ENCODE measurements at places on chromosomes 3 and 15.
A peak's percentile ranks its signal among the peaks of the same experiment; 100 is the strongest.

- H3K4me1 ChIP-seq = peaks cover 11% of the 10 kb centered on the region
- no peak for DNase-seq
- H3K27me3 ChIP-seq = no peaks in the 10 kb centered on the region
- H3K4me3 ChIP-seq = no peak overlapping the region
- no peaks in the 10 kb centered on the region for H3K36me3 ChIP-seq
- H3K27ac ChIP-seq = no peak overlapping the region
Measured at GRCh38 chr15:101108461-101108775, 143.4 kb downstream of the CHSY1 start.

DNA sequence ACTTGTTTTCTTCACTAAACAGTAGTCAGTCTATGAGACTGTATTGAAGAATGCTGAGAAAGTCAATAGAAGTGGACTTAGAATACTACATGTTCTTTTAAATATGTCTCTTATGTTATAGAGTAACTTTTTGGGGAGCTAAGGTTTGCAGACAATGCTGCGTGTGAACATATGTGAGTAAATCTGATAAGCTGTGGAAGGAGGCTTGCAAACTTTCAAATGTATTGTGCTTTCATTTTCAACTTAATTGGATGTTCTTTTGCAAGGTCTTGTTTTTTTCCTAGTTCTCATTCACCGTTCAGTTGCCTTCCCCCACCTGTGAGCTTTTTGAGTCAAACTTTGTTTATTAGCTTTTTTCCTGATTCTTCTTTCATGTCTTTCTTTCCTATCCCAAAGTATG, 176.2 kb downstream of the LPP start:
- H3K27ac ChIP-seq = no peak overlapping the region
- no peak for DNase-seq
- H3K27me3 ChIP-seq = no peaks in the 10 kb centered on the region
- H3K36me3 ChIP-seq = no peaks in the 10 kb centered on the region
- H3K4me1 ChIP-seq = no peaks in the 10 kb centered on the region
- H3K4me3 ChIP-seq = no peak overlapping the region

DNA sequence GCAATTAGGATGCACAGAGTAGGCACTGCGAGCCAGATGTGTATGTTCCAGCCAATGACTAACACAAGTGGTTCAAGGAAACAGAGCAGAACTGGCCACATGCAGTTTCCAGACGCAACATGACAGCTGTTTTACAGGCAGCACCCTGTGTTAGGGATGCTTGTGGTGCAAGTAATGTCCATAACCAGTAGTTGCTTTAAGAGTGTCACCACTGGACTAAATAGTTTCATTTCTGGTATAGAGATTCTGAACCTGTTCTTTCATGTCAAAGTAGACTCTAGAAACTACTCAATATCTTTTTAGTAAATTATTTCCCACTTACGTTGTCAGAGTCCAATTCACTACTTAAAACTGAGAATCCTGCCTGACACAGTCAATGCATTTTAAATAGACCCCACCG, 14.5 kb upstream of the LPP start:
- DNase-seq = no peak
- H3K27me3 ChIP-seq = no peaks in the 10 kb centered on the region
- no peak overlapping the region for H3K4me3 ChIP-seq

GRCh38 chr3:52458770-52459545, 3.6 kb downstream of the NISCH start:
- H3K36me3 ChIP-seq = peaks cover 30% of the 10 kb centered on the region
- no peak for DNase-seq
- H3K27ac ChIP-seq = no peak overlapping the region
- no peaks in the 10 kb centered on the region for H3K27me3 ChIP-seq
- no peak overlapping the region for H3K4me3 ChIP-seq

- H3K27me3 ChIP-seq = no peaks in the 10 kb centered on the region
- H3K4me1 ChIP-seq = no peaks in the 10 kb centered on the region
- no peaks in the 10 kb centered on the region for H3K36me3 ChIP-seq
- no peak overlapping the region for H3K27ac ChIP-seq
- no peak overlapping the region for H3K4me3 ChIP-seq
- no peak for DNase-seq
Measured at GRCh38 chr15:64105113-64105704, 9.4 kb downstream of the SNX1 start.

- no peak overlapping the region for H3K27ac ChIP-seq
- H3K4me1 ChIP-seq = no peaks in the 10 kb centered on the region
- H3K36me3 ChIP-seq = no peaks in the 10 kb centered on the region
- DNase-seq = no peak
- no peaks in the 10 kb centered on the region for H3K27me3 ChIP-seq
Measured at GRCh38 chr3:193573403-193574191, 18.9 kb upstream of the ATP13A4 start.

DNA sequence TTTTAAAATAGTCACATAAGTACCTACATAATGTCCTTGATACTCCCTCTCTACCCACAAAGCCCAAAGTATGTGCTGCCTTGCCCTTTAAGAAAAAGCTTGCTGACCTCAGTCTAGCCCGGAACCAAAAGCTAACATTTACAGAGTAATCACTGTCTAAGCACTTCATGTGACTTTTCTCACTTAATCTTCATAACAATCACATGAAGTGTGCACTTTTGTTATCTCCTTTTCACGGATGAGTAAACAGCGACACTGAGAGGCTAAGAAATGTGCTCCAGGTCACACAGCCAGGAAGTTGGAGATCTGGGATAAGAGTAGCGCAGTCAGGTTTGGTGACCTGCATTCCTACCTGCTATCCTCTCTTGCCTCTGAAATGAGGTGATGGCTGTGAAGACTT, 194.0 kb downstream of the ITPR1 start:
- H3K4me3 ChIP-seq = no peak overlapping the region
- H3K36me3 ChIP-seq = no peaks in the 10 kb centered on the region
- no peaks in the 10 kb centered on the region for H3K27me3 ChIP-seq

GRCh38 chr15:89851673-89852341, 37.2 kb upstream of the ANPEP start:
- H3K36me3 ChIP-seq = no peaks in the 10 kb centered on the region
- H3K27ac ChIP-seq = no peak overlapping the region
- H3K4me3 ChIP-seq = no peak overlapping the region
- no peaks in the 10 kb centered on the region for H3K4me1 ChIP-seq
- no peak for DNase-seq

- H3K27me3 ChIP-seq = no peaks in the 10 kb centered on the region
- H3K4me3 ChIP-seq = no peak overlapping the region
- H3K36me3 ChIP-seq = no peaks in the 10 kb centered on the region
- no peaks in the 10 kb centered on the region for H3K4me1 ChIP-seq
- DNase-seq = no peak
Measured at GRCh38 chr15:35958975-35959374, 413.0 kb upstream of the DPH6 start.

GRCh38 chr3:188814581-188814980, 357.2 kb upstream of the TPRG1 start:
- H3K27me3 ChIP-seq = no peaks in the 10 kb centered on the region
- H3K4me1 ChIP-seq = no peaks in the 10 kb centered on the region
- DNase-seq = no peak
- H3K36me3 ChIP-seq = no peaks in the 10 kb centered on the region
- H3K4me3 ChIP-seq = no peak overlapping the region

- H3K4me3 ChIP-seq = no peak overlapping the region
- H3K27me3 ChIP-seq = no peaks in the 10 kb centered on the region
- no peaks in the 10 kb centered on the region for H3K36me3 ChIP-seq
- DNase-seq = no peak
Measured at GRCh38 chr3:38516669-38517068, 20.5 kb downstream of the EXOG start.

- no peak overlapping the region for H3K27ac ChIP-seq
- peak overlapping the region; percentile 57 for H3K4me3 ChIP-seq
- H3K36me3 ChIP-seq = no peaks in the 10 kb centered on the region
- no peak for DNase-seq
Measured at GRCh38 chr3:130517602-130518001, 625 bp downstream of the COL6A6 start.

- no peaks in the 10 kb centered on the region for H3K27me3 ChIP-seq
- H3K36me3 ChIP-seq = no peaks in the 10 kb centered on the region
- no peak for DNase-seq
Measured at GRCh38 chr3:195003893-195004289, 267.1 kb downstream of the XXYLT1 start.

- H3K36me3 ChIP-seq = no peaks in the 10 kb centered on the region
- DNase-seq = no peak
- H3K4me1 ChIP-seq = no peaks in the 10 kb centered on the region
- no peak overlapping the region for H3K27ac ChIP-seq
Measured at GRCh38 chr3:110126065-110126464, 788.7 kb upstream of the DPPA4 start.

DNA sequence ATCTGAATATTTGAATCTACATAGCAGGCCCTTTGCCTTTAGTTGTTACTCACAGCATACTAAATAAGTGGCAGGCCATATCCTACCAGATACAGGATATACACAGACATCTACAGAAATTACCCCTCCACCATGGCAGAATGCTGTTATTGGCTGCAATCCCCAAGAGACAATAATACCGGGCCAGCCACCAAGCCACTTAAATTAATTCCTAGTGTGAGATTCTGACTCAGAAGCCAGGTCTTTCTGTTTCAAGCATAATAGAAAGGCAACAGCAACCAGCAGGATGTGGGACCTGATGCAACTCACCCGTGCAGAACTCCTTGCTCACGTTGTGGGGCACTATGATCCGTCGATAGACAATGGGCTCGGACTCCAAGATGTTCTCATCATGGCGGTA, 39.8 kb downstream of the CLK3 start:
- no peaks in the 10 kb centered on the region for H3K27me3 ChIP-seq
- no peak for DNase-seq
- H3K4me1 ChIP-seq = no peaks in the 10 kb centered on the region
- no peak overlapping the region for H3K27ac ChIP-seq

Measured in neural progenitor cell (in vitro differentiated cells).